Cardiac septum (tissue), 1 donor: ENCODE measurements at places on chromosomes 11 and 22.

- no peak for DNase-seq
Observed at GRCh38 chr11:31340903-31341572, 28.5 kb downstream of the DCDC1 start.

- DNase-seq = no peak
Observed at GRCh38 chr11:92711926-92712325, 257.5 kb upstream of the MTNR1B start.

DNA sequence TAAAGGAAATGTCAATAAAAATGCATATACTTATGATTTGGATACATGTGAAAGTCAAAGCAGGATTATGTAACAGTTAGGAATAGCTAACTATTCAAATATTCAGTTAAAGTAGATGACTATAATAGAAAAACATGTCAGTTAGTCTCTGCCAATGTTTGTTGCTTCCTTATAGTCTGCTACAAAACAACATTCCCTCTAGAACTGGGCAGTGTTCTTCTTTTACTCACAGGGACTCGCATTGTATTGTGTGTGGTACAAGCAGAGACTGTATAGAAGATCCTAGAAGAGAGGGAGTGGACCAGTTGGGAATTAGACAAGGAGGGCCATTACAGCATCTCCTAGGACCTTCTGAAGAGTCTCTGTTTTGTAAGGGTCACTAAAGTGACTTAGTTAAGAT lies 10.6 kb downstream of the ACAT1 start:
- no peak for DNase-seq

DNA sequence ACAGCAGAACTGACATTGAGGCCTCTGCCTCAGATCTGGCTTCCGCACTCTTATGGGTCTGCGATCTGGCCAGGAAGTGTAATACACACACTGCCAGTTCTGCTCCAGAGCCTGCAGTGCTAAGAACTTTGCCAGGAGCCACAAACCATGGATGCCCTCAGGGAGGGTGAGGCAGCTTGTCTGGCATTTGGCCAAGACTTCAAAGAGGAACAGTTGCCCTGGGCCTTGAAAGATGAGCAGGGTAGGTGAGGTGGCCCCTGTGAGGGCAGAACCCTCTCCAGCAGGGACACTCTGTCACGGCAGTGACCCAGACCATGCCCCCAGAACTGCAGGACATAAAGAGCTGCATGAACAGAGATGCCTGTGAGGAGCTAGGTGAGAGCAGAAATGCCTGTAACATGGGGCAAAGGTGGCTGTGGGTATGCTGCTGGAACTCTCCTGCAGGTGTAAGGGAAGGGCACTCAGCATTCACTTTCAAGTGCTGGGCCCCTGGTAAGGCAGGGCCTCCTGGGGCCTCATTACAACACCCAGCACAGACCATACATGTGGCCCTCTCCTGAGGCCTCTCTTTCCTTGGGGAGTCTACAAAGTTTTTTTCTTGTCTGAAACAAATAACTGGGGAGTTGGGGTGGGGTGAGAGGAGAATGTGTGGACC lies 47.3 kb downstream of the NEU3 start:
- no peak for DNase-seq

- DNase-seq = no peak
Observed at GRCh38 chr11:81869351-81870065, 864.2 kb downstream of the FAM181B start.

DNA sequence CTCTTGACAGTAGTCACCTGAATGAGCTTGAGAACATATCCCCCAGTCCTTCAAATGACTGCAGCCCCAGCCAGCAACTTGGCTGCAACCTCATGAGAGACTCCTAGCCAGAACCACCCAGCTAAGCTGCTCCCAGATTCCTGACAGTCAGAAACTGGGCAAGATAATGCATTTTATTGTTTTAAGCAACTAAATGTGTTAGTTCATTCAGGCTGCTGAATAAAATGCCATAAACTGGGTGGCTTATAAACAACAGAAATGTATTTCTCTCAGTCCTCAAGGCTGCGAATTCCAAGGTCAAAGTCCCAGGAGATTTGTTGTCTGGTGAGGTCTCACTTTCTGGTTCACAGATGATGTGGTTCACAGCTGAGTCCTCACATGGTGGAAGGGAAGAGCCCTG lies 5.8 kb upstream of the PAMR1 start:
- DNase-seq = no peak

DNA sequence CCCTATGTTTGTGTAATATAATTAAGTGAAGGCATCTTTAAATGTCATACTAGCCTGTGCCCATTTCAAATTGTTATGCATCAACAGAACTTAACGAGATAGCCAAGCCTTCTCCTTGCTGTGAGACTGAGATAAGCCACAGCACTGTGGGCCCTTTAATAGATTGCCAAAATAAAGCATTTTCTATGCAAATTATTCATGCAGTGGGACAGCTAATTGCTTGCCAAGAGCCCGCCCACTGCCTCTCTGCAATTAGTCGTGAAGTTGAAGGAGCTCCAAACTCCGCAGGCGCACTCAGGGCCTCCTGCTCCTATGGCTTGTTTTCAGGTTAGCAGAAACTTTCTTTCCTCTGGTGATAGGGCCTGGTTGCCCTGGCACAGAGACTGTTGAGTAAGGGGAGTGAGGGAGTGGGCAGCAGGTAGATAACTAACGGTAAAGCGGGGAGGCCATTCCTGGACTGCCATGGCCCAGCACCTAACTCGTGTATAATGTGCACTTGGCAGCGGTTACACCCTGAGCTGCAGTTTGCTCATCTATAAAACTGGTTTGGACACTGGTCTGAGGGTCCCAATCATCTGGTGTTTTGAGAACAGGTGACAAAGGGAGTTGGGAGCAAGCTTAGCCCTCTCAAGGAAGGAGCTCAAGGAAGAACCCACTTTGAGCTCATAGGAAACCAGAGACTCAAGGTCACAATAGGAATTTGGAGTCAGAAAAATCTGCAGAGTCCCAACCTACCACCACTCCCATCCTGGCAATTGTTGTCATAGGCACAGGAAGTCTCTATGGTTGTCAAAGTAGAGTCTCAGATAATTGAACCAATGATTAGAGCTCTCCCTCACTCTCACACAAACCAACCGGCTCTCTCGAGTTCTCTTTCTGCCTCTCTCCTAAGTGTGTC lies 33.9 kb upstream of the RIC3 start:
- DNase-seq = no peak

GRCh38 chr11:133636711-133637355 lies 104.5 kb upstream of the OPCML start:
- no peak for DNase-seq

DNA sequence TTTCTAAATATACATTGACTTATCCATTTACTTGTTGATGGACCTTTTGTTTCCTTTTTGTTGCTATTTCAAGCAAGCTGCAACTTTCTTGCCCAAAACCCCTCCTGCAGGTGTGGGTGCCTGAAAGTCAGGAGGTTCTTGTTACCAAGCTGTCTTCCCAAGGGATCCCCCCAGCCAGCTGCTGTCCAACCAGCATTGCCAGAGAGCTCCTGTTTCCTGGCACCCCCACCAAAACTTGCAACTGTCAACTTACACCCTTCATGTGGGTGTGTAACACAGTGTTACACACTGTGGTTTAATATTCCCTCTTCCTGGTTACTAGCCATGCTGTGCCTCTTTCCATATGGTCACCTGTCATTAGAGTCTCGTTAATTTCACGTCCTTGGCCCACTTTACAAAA lies 1.6 kb upstream of the KRTAP5-1 start:
- DNase-seq = no peak

DNA sequence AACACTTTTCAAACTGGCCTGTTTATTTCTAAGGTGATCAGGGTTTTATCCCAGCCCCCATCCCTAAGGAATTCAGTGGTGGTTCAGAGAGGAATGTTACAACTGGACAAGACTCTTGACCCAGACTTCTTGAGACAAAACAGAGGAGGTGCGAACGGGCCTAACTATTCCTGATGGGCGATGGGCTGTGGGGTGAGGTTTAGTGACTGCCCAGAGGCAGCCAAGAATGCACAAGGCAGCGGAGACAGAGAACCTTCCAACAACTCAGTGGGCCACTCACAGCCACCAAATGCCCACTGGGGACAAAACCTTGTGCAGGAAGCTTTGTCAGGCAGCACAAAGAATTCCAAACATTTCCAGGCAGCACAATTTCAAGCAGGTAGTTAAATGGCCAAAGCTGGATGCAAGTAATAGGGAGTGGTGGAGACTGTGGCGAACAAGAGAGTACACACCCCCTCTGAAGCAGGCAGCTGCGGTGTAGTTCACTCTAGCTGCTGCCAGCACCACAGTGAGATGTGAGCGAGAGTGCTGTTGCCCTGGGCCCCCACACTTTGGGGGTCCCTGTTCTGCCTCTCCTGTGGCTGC lies 29.2 kb downstream of the SCUBE1 start:
- no peak for DNase-seq

DNA sequence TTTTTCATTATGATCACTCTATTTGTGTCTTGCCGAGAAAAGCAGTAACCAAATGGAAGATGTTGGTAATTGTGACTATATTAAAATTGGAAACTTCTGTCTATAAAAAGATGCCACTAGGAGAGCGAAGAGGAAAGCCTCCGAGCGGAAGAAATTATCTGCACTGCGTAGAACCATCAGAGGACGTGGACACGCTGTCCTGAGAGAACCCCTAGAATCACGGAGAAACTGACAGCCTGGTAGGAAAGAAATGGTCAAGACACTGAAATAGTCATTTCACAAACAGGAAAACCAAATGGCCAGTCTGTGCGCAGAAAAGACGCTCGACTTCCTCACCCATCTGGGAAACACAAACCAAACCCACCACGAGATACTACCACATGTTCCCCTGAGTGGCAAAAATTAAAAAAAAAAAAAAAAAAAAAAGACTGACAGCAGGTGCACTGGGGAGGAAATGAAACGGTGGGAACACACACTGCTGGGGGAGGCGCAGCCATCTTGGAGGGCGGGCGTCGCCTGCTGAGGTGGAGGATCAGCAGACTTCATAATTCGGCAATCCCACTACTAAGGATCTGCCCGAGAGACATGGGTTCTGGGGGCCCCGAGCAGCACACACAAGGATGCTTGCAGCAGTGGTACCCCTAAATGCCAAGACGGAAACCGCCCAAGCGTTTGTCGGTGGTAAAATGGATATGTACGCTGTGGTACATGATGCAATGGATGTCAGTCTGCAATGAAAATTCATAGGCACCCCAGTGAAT lies 21.3 kb downstream of the IFITM10 start:
- no peak for DNase-seq

GRCh38 chr11:75644370-75644769 lies 24.5 kb downstream of the MAP6 start:
- no peak for DNase-seq

- peak; percentile 39 for DNase-seq
Observed at GRCh38 chr11:19660076-19660475, 52.6 kb upstream of the NAV2 start.

DNA sequence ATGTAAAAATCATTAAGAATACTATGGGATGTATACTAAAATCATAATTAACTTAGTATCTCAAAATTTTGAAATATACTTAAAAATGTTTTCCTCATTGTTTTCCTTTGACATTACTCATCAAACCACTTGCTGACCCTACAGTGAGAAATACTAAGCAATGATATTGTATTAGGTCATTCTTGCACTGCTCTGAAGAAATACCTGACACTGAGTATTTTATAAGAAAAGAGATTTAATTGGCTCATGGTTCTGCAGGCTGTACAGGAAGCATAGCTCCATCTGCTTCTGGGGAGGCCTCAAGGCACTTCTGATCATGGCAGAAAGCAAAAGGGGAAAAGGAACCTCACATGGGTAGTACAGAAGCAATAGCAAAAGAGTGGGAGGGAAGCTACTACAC lies 950.9 kb upstream of the CHORDC1 start:
- DNase-seq = no peak

DNA sequence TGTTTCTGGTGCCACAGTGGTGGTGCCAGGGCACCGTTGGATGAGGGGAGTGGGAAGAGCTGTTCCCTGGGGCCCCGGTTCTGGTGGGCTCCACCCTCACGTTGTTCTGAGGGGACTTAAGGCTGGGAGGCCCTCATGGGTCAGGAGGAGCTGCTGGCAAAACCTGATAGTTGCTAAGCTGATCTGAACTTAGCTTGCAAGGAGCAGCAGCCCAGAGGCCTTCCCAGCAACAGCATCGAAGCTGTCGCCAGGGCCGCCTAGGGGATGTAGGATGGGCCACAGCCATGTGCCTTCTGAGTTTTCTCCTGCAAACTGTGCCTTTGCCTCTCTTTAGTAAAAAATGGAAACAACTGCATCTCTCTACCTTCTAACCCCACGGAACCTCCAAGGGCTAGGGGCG lies 240.2 kb downstream of the TBC1D22A start:
- no peak for DNase-seq

DNA sequence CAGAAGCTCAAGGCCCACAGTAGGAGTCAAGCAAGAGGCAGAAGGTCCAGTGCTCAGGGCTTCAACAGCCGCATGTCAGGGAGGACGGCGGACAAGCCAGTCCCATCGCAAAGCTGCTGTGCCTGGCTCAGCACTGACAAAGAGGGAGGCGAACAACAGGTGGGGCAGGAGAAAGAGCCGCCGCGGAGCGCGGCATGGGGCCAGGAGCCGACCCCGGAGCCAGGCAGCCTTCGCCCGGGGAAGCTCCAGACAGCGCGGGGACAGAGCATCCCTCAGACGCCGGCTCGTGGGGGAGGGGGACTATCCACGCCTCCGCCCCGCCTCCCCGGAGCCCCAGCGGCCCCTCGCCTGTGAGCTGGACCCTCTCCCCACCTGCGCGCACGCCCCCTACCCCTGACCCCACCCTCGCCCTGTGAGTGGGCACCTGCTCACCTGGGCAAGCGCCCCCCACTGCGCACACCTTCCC lies 369 bp downstream of the DHCR7 start:
- no peak for DNase-seq
